ENCODE measurements at places on chromosomes 5 and 9.

GRCh38 chr5:34737731-34738130 lies 81.6 kb downstream of the RAI14 start:
- no peak for DNase-seq

GRCh38 chr9:28234133-28234893 lies 661.0 kb upstream of the C9orf72 start:
- DNase-seq: no peak

GRCh38 chr5:78757269-78758053 lies 108.9 kb upstream of the LHFPL2 start:
- DNase-seq: no peak

GRCh38 chr9:90013778-90014177 lies 409.0 kb downstream of the GADD45G start:
- DNase-seq: no peak

- DNase-seq: no peak
Measured at GRCh38 chr5:107820429-107820828, 149.7 kb upstream of the EFNA5 start.

- no peak for DNase-seq
Measured at GRCh38 chr9:96137671-96138429, 164.1 kb downstream of the HSD17B3 start.

- no peak for DNase-seq
Measured at GRCh38 chr9:131714161-131714646, 25.7 kb downstream of the RAPGEF1 start.

GRCh38 chr9:120985819-120986222 lies 59.2 kb upstream of the TRAF1 start:
- DNase-seq: no peak

- DNase-seq: peak; percentile 12
Measured at GRCh38 chr5:63959177-63959982, 2.9 kb downstream of the HTR1A start.

DNA sequence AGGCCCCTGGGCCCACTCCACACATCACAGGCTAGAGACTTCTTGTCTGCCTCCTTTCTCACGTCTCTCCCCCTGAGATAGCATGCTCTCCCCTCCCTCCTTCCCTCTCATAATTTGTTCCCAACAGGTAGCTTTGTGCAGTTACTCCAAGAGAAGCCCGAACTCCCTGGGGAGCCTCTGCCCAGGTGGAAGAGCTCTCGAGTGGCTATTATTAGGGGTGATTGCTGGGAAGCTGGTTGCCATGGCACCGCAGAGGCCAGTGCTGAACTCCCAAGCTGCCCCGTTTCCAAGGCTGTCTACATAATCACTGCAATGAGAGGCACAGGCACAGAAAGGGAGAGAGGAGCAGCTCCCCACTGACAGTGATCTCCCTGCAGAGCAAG lies 104.7 kb upstream of the GPR151 start:
- no peak for DNase-seq

DNA sequence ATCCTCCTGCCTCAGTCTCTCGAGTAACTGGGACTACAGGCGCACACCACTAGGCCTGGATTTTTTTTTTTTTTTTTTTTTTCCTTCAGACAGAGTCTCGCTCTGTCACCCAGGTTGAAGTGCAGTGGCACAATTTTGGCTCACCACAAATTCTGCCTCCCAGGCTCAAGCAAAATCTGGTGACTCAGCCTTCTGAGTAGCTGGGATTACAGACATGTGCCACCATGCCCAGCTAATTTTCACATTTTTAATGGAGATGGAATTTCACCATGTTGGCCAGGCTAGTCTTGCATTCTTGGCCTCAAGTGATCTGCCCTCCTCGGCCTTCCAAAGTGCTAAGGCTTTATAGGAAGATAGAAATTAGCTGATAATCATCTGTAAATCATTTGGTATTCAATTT lies 43.9 kb downstream of the NSA2 start:
- DNase-seq: no peak

GRCh38 chr5:150219142-150219541 lies 29.3 kb downstream of the SLC6A7 start:
- no peak for DNase-seq

DNA sequence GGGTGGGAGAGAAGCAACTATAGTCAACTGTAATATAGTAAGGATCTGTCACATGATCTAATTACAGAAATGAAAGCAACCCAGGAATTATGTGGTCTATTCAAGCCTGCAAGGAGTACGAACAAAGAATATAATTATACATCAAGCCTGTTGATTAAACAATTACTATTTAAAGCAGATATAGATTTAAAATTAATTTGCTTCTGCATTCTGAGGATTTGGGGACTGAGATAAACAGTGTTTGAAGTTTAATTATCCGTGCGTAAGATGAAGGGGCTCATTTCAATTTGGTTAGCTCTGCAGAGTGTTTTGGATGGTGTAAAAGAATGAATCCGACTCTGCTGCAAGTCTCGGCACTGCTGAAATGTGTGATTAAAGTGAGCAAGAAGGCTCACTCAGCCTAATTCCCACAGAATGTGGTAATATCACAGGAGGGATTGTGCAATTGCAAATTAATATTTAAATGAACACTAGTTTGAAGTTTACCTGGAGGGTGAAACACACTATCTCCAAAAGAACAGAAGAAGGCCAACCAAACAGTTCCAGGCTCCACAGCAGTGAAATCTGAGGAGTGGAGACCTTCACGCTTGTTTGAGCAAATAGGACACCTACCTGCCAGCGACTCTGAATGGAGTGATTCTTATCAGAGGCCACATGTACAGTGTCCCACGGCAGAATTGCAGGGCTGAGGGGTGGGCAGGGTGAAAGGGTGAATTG lies 420.6 kb upstream of the SLC30A5 start:
- no peak for DNase-seq

DNA sequence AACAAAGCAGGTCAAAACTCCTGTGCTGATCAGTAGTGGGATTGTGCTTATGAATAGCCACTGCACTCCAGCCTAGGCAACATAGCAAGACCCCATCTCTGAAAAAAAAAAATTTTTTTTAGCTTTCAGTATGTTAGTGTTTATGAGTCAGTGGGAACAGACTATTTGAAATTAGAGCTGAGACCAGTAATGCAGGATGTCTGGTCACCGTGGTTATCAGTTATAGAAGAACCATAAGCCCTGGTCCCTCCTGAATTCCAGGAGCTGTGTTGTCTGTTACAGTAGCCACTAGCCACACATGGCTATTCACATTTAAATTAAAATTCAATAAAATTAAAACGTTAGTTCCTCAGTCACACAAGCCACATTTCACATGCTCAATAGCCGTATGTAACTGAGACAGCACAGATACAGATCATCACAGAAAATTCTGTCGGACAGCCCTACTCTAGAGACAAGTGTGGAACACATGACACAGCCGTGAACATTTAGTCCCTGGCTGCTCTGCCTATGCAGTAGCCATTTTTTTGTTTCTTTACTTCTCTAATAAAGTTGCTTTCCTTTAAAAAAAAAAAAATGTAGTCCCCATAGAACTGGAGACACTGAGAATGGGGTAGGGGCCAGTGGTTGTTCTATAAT lies 96.1 kb upstream of the SAP30L start:
- DNase-seq: no peak

GRCh38 chr9:94269264-94269663 lies 10.2 kb downstream of the ZNF169 start:
- no peak for DNase-seq

DNA sequence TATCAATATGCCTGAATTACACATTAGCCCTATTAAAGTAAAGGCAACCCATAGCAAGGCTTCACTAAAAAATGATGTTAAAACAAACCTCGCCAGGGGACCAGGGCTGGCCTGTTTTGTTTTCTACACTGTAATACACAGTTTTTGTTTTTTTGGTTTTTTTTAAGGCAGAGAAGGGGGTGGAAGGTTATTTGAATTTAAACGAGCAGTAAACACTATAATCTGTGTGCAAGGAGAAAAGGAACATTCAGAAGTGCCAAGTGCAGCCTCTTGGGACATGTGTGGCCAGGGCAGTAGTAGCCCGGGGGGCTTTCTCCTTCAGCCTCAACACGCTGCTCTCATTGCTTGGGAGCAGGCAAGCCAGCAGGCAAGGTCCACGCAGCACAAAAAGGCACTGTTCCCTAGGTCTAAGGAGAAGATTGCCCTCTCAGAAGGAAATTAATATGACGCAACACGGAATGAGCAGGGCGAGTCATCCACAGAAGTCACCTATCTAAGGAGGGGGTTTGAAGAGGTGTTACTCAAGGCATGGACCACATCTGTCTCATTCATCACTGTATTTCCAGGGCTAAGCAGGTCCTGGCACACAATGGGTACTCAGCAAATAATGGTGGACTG lies 16.2 kb downstream of the SIL1 start:
- no peak for DNase-seq

DNA sequence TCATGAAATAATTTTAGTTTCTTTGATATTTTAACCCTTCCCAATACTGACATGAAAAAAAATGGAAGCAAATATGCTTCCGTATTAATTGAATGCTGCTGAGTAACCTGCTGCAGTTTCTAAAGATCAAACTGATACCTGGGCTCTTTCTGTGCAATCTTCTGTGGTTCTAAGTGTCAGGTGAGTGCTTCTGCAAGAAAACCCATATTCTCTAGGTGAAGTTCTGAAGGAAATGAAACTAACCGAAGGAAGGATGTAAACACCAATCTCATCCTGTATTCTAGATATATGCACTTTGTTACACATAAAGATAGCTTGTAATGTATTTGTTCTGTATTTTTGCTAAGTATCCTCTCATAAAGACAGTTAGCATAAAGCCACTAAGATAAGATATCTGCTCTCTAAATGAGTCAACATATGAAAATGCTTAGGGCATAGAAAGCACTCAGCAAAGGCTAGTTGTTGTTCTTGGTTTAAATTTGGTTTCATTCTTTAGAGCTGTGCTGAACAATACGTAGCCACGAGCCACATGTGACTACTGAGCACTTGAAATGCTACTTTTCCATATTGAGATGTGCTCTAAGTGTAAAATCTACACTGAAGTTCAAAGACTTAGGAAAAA lies 52.0 kb downstream of the ITGA2 start:
- DNase-seq: no peak

GRCh38 chr5:143653256-143653655 lies 158.7 kb upstream of the HMHB1 start:
- no peak for DNase-seq

GRCh38 chr5:150779397-150780186 lies 1.0 kb downstream of the SMIM3 start:
- peak; percentile 15 for DNase-seq

GRCh38 chr5:160477266-160477970 lies 55.8 kb downstream of the PTTG1 start:
- no peak for DNase-seq

GRCh38 chr5:158875272-158875679 lies 224.4 kb downstream of the EBF1 start:
- no peak for DNase-seq

DNA sequence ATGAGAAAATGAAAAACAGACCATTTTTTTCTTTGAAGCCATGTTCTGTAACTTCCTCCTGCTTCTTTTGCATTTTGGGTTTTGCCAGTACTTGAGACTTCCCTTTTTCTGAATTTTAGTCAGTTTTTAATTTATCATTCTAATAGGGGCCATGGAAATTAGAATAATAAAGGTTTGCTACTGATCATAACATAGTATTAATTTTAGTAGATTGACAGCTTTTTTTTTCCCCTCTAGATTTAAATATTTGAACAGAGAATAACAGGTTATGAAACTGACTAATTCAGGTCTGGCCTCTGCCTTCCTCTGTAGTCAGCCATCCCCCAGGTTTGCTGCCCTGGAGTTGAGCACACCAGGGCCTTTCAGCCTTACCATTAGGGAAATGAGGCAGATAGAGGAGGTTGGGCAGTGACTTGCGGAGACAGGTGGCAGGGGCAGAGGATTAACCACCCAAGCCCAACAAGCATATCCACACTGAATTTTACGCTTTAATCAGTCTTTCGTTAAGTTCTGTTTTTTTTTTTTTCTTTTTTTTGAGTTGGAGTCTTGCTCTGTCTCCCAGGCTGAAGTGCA lies 80.1 kb upstream of the TNFAIP8 start:
- DNase-seq: no peak

- DNase-seq: no peak
Measured at GRCh38 chr5:112200131-112200530, 218.9 kb downstream of the EPB41L4A start.

DNA sequence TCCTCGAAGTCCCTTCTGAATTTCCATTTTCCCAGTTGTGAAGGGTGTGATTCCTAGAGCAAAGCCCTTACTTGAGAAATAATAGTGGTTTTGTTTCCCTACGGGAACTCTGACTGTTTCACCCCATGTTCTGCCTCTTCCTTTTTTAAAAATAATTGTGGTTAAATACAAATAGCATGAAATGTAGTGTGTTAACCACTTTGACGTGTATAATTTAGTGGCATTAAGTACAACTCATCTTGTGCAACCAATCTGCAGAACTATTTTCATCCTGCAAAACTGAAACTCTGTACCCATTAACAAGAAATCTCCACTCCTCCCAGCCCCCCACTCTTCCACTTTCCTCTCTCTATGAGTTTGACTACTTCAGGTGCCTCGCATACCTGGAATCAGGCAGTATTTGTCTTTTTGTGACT lies 35.6 kb upstream of the HAND1 start:
- DNase-seq: no peak

GRCh38 chr5:81495286-81495685 lies 101.4 kb upstream of the ACOT12 start:
- DNase-seq: no peak

DNA sequence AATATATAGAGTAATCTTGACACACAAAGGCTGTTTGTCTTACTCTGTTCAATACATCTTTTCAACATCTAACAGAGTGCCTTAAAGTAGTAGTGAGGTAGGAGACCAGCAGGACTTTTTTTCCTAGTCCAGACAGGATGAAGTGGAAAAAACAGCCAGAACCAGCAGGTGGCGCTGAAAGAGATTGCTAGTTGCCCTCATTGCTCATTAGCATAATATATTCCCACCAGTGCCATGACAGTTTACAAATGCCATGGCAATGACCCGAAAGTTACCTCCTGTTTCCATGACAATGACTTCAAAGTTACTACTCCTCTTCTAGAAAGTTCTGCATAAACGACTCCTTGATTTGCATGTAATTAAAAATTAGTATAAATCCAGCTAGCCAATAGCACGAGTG lies 387.4 kb downstream of the ACTL7B start:
- peak; percentile 53 for DNase-seq

Data from left colon (tissue), 2 donors.